ENCODE measurements at places on chromosomes 2 and 18.

DNA sequence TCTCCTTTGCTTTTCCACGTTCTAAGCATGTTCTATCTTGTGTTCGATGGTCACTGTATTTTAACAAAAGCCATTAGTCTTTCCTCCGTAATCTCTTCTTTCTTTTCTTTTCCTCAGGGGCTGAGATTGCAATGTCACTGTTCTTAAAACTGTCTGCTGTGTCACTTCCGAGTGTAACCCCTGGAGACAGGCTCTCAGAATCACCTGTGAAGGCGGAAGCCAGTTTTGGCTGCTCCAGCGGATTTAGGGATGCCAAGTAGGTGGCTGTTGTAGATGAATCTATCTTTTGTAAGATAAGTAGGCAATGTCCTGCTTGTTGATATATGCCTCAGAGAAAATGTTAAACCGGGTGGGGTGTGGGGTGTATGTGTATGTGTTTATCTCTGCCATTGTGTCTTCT lies 94.7 kb upstream of the L3MBTL4 start:
- no peak for DNase-seq

DNA sequence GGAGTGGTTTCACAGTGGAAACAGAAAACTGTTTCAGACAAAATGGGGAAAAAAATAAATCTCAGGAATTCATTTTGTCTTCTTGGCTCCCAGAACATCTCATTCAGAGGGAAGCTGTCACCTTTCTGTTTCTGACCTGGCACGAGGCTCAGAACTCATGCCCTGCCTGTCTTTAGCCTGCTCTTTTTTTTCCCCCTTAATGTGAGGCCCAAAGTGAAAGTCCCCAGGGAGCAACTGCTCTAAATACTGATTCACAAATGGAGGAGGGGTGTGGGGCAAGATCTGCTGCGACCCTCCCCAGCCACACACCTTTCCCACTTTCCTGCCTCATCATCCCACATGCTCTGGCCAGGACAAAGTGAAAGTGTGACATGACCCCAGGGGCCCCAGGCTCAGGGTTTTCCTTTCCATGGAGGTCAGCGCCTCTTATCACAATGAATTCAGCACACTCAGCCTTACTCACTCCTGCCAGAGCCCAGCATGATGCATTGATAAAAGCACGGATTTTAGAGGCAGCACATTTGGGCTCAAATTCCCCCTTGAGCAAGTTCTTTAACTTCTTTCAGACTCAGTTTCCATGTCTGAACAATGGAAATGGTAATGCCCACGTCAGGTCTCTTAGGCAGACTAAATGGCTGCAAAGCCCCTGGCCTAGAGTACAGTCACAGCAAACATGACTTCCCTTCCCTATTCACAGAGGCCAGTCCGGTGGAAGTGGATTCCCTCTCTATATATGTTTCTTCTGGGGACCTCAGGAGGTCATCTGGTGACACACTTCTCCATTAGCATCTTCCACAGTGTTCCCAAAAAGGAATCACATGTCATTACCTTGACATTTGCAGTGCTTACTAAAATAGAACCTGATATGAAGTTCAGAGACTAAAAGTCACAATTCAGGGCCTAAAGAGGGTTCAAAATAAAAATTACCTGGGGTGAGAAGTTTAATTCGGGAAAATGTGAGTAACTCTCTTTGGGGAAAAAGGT lies 55.3 kb upstream of the TMEM163 start:
- DNase-seq, result no peak

GRCh38 chr18:3150274-3150673 lies 69.5 kb downstream of the MYOM1 start:
- no peak for DNase-seq

GRCh38 chr2:142843731-142844130 lies 33.7 kb upstream of the KYNU start:
- DNase-seq, result no peak

- peak; percentile 58 for DNase-seq
Measured at GRCh38 chr2:110777531-110778311, 45.3 kb downstream of the ACOXL start.

DNA sequence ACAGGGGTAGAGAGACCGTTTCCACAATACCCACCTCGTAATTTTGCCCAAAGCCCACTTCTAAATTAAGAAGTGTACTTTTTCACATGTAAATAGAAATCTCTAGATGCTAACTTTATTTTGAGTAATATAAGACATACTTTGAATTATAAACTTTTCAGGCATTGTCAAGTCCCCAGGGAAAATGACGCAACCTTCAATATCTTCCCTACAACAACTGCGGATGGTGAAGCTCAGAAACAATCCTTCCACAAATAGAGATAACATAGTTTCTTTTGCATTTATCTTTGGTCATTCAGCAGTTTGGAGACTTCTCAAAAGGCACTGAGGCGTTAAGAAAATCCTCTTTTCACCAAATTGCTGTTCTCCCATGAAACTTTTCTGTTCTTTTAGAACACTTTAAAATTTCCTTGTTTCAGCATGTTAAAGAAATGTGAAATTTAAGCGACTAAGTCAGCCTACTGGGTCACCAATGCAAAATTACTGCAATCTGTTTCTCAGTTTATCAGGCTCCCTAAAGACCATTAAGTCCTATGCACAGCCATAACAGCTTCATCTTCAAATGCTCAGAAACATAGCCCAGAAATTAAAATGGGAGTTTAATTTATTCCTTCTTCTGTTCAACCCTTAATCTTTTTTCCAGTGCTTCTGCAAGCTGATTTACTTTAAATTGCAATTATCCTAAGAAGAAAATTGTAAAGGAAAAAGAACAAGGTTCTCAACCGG lies 118.3 kb upstream of the DNAJC10 start:
- DNase-seq, result no peak

- DNase-seq, result no peak
Measured at GRCh38 chr2:131046918-131047652, 46.2 kb downstream of the FAM168B start.

GRCh38 chr18:51091270-51091669 lies 61.3 kb downstream of the SMAD4 start:
- no peak for DNase-seq
